ENCODE measurements at places on chromosomes 4 and X.

DNA sequence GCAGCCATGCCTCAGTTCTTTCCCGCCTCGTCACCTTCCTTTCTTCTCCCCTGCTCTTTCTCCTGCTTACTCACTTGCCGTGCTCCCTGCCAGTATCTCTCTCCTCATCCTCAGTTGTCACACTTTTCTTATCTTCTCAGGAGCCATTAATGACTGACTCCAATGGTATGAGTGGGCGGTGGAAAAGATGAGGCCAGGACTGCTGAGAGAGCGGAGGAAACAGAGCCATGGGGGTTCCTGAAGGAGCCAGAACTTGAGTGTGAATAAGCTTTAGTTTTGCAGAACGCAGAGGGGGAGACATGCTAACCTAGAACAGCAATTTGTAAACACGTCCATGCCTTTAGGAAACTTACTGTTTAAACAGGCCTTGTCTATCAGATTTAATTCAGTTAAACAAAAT, 126.5 kb downstream of the CHIC2 start:
- DNase-seq = no peak

DNA sequence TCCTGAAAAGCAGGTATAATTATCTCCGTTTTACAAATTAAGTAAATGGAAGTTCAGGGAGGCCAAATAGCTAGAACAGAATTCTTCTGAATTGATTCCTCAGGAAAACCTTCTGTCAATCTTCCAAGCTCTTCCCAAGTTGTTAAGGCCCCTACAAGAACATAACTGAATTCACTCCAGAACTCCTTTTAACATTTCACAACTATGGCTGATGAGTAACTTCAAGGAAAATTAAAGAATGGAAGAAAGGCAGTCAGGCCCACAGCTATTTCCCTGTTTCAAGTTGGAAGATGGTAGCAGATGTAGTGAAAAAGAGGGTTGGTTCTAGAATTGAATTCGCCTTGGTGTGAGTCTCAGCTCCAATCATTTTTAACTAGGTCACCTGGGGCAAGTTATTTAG, 15.9 kb downstream of the SETD7 start:
- DNase-seq = no peak

- no peak for DNase-seq
Measured at GRCh38 chr4:77843628-77844027, 19.0 kb upstream of the MRPL1 start.

GRCh38 chrX:17984415-17984814, 123.3 kb upstream of the RAI2 start:
- no peak for DNase-seq

DNA sequence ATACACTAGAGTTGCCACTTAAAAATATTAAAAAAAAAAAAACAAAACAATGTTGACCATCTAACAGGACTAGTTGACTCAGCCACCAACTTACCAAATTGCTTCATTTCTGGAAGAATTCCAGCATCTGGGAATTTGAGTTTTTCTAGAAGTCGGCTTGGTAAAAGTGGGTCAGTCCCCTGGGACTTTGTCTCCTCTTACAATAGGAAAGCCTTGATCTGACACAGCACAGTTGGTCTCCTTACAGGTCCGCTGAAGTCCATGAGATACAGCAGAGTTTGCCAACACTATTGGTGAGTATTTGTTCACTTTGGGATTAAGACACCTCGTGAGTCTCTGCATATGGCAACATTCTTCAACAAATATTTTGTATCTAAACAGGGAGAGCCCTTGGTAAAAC, 18.2 kb upstream of the DDIT4L start:
- no peak for DNase-seq

DNA sequence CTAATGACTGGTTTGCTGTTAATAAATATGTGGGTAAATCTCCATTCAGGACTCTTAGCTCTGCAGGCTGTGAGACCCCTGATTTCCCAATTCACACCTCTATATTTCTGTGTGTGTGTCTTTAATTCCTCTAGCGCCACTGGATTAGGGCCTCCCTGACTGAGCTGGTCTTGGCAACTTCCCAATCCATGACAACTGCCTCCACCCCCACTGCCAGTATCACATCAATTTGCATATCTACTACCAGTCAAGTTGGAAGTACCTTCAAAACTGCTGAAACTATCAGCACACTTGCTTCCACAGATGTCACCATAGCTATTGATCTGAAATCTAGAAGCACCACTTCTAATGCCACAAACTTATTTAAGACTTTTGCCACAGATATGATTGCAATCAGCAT, 27.6 kb downstream of the OPRPN start:
- no peak for DNase-seq

- DNase-seq = peak; percentile 43
Measured at GRCh38 chr4:169070071-169070894, 60.2 kb upstream of the CBR4 start.

DNA sequence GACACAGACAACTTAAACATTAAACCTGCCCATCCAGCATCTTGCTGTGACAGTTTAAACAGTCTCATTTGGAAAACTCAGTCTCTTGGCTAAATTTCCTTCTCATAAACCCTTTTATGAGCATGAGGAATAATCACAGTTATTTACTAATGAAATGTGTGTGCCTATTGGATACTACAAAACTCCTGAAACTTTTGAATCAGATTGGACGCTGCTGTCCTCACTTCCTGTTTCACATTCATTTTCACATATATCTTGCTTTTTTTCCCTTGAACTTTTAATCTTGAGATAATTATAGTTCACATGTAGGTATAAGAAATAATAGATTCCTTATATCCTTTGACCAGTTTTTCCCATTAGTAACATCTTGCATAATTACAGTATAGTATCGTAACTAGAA, 111.7 kb downstream of the CDKL5 start:
- DNase-seq = no peak

DNA sequence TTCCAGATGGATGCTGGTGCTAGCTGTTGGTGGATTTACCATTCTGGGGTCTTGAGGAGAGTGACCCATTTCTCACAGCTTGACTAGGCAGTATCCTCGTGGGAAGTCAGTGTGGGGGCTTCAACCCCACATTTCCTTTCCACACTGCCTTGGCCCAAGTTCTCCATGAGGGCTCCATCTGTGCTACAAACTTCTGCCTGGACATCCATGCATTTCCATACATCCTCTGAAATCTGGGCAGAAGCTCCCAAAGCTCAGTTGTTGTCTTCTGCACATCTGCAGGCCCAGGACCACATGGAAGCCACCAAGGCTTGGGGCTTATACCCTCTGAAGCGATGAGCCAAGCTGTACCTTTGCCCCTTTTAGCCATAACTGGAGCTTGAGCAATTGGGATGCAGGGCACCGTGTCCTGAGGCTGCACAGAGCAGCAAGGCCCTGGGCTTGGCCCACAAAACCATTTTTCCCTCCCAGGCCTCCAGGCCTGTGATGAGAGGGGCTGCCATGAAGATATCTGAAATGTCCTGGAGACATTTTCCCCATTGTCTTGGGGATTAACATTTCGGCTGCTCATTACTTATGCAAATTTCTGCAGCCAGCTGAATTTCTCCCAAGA, 248.7 kb upstream of the ANKRD50 start:
- DNase-seq = no peak

DNA sequence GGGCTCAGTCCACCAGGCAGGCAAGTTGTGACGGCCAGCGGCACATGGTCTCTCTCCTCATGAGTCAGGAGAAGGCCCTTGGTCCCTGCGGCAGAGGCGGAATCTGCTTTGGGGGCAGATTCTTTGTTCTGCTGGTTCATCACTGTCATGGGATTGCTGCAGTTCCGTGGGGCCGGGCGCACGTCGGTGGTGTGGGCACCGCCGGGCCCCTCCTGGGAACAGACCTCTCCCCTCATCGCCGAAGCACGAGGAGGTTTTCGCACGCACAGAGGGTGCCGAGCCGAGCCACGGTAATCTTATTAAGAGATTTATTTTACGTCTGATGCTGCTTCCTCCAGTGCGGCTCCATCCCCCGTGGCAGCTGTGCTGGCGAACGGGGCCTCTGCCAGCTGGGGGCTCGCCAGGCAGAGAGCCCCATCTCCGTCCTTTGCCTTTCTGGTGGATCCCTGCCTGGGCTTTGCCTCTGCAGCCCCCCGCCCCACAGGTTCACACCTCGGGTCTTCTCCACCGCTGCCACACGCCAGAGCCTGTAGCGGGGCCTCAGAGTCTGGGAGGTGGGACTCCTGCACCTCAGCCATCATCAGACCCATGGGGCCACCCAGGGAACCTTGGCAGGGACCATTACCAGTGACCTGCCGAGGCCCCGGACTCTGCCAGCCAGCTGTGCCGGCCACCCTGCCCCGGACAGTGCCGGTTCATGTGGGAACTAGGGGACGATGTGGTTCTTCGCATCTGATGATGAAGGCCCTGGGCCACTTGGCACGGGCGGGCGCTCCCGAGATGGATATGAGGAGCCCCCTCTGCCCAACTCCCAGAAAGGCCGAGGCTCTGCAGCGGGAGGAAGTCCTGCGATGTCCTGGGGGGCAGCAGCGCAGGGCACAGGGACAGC, 86.7 kb upstream of the NKX1-1 start:
- DNase-seq = no peak

- no peak for DNase-seq
Measured at GRCh38 chr4:20180509-20180908, 71.2 kb upstream of the SLIT2 start.

GRCh38 chr4:4952273-4952672, 67.0 kb downstream of the CYTL1 start:
- DNase-seq = no peak

DNA sequence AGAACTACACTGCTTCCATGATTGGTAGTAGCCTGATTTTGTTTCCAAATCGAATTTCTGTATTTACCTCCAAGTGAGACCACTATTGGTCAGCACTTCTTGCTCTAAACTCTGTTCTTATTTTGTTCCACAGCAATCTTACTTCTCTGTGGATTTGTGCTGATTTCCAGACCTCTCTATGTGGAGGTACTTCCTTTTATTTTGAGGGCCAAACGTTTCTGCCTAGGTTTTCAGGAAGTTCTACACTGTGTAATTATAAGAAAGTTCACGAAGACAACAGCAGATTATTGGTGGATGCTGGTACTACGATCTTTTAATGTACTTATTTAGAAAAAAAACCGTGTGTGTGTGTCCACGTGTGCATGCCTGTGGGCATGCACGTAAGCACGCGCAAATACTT, 46.7 kb downstream of the DTHD1 start:
- no peak for DNase-seq

GRCh38 chr4:7906171-7906701, 33.4 kb downstream of the AFAP1 start:
- DNase-seq = no peak

DNA sequence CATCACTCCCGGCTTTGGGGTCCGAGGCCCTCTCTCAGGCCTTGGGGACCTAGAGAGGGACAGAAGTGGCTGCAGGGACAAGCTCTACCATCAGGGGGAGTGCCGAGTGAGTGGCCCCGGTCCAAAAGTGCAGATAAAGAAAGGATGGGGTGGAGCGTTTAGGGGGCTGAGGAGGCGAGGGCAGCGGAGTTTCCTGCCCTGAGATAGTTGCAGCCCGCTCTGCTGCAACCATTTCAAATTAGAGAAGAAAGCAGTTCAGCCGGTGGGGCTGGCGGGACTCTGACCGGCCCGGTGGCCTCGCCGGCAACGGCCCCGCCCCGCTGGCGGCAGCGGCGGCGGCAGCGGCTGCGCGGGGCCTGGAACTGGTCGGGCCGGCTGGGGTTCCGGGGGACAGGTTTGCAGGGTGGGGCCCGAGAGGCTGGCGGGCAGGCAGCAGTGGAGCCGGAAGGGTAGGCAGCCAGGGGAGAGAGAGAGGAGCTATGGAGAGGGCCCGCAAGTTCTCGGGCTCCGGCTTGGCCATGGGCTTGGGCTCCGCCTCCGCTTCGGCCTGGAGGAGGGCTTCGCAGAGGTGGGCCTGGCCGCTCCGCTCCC, 7.6 kb downstream of the DLG3 start:
- peak; percentile 33 for DNase-seq

DNA sequence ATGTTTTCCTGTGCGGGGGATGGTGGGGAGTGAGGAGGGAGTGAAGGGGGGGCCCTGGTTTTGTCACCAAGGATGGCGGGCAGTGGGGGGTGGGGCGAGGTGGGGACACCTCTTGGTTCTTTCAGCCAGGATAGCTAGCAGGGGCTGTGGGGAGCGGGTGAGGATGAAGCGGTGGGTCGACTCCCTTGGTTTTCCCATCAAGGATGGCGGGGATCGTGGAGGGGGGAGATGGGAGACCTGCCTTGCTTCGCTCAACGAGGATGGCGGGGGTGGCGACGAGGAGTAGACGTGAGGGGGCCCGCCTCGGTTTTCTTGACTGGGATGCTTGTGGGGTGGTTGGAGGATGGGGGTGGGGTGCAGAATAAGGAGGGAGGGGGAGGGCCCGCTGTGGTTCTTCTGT, 643 bp downstream of the FHL1 start:
- no peak for DNase-seq

DNA sequence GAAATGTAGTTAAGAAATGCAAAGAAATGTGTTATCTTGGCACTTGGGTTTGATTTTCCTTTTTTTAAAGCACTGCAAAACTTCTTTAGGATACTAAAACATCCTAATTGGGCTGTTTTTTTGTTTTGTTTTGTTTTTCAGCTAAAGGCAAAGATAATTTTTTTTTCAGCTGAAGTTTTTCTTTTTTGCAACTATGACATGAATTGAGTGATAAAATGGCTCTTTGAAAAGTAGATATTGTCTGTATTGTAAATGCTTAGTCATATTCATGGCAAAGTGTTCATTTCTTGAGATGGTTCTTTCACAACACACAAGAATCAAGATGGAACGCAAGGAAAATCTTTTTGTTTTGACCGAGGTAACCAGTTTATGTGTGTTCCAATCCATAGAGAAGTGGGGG, 35.1 kb downstream of the KLF3 start:
- no peak for DNase-seq

DNA sequence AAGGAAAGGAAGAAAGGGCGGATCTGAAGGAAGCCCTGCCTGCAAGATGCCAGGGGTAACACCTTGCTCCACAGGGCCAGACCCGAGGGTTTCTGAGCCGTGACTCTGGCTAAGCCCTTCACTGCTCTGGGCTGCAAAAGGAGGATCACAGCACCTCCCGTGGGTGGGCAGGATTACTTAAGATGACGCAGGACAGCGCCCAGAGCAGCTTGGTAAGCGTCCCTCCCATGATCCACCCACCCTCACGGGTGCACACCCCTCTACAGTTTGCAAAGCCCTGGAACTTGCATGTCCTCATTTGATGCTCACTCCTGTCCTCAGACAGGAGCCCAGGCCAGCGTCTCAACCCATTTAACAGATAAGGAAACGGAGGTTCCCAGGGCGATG, 64.9 kb downstream of the CRMP1 start:
- DNase-seq = no peak

GRCh38 chrX:104330966-104331365, 76.2 kb upstream of the ESX1 start:
- no peak for DNase-seq

GRCh38 chrX:153441296-153441695, 4.6 kb downstream of the TREX2 start:
- peak; percentile 21 for DNase-seq

Data from NCI-H1417 (cell line).